ENCODE measurements at places on chromosomes 4 and X. TPM values are rescaled to one million over a fixed set of nuclear protein-coding genes. Genes with fewer than 3 reads are reported as not detected.

NAT8L gene
- total RNA-seq, result 0.33 TPM

ABHD18 gene
- 15.3 TPM for total RNA-seq

GRCh38 chrX:47558436-47558835 lies 2.6 kb upstream of the ARAF start:
- no peaks in the 10 kb centered on the region for H3K27me3 ChIP-seq
- DNase-seq, result no peak
- H3K4me1 ChIP-seq, result peaks cover 22% of the 10 kb centered on the region
- H3K4me3 ChIP-seq, result no peak overlapping the region
- no peak overlapping the region for H3K27ac ChIP-seq

DNA sequence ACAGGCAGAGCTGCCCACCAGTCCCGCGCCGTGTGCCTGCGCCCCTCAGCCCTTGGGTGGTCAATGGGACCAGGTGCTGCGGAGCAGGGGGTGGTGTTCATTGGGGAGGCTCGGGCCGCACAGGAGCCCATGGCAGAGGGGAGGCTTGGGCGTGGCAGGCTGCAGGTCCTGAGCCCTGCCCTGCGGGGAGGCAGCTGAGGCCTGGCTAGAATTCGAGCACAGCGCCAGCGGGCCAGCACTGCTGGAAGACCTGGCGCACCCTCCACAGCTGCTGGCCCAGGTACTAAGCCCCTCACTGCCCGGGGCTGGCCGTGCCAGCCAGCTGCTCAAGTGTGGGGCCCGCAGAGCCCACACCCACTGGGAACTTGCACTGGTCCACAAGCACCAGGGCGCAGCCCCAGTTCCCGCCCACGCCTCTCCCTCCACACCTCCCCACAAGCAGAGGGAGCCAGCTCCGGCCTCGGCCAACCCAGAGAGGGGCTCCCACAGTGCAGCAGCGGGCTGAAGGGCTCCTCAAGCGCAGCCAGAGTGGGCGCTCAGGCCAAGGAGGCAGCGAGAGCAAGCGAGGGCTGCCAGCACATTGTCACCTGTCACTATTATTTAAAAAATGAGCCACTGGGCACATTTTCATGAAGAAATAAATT lies 645.8 kb downstream of the CENPC start:
- no peak for DNase-seq
- no peaks in the 10 kb centered on the region for H3K27me3 ChIP-seq
- no peak overlapping the region for H3K4me3 ChIP-seq
- no peaks in the 10 kb centered on the region for H3K36me3 ChIP-seq

DNA sequence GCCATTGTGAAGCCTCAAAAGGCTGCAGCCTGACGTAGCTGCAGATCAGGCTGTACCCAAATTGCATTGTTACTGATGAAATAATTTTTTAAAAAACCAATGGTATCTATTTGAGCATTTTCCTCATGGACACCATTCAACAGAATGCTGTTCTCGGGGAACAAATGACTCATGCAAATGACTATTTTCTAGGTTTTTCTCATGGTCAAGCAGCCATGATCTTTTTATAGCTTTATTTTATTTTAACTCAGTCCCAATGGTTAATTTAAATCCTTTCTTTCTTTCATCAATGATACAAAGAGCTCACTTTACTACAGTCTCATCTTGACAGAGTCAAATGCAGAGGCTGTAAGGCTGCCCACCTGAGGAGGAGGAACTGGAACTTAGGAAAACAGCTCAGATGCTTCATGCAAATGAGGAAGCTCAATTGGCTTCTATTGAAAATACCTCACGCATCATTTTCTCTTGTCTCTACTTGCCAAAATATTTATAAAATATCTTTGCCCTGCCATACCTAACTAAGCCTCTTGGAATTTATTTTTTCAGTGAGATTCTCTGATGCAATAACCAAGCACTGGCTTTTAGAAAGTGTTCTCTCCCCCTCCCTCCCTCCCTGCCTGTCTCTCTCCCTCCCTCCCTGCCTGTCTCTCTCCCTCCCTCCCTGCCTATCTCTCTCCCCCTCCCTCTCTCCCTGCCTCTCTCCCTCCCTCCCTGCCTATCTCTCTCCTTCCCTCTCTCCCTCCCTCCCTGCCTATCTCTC lies 81.0 kb downstream of the SORBS2 start:
- DNase-seq, result no peak
- no peaks in the 10 kb centered on the region for H3K27me3 ChIP-seq
- peaks cover 25% of the 10 kb centered on the region for H3K36me3 ChIP-seq

DNA sequence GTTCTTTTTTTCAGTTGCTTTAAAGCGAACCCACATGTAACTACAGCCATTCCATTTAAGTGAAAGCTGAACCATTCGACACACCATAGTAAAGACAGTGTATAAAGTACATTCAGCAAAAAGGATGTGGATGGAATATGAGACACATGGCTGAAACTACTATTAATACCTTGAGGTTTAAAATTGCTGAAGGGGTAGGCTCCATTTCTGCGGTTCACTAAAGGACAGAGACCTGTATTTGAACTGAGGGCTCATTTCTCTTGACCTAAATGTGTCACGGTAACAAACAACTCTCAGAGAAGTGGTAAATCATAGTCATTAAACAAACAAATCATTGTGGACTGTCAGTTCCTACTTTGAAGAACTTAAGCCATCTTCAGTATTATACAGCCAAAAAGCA lies 1085.6 kb upstream of the TENM3 start:
- H3K4me3 ChIP-seq, result no peak overlapping the region
- H3K27me3 ChIP-seq, result no peaks in the 10 kb centered on the region
- H3K27ac ChIP-seq, result no peak overlapping the region
- no peaks in the 10 kb centered on the region for H3K4me1 ChIP-seq

DNA sequence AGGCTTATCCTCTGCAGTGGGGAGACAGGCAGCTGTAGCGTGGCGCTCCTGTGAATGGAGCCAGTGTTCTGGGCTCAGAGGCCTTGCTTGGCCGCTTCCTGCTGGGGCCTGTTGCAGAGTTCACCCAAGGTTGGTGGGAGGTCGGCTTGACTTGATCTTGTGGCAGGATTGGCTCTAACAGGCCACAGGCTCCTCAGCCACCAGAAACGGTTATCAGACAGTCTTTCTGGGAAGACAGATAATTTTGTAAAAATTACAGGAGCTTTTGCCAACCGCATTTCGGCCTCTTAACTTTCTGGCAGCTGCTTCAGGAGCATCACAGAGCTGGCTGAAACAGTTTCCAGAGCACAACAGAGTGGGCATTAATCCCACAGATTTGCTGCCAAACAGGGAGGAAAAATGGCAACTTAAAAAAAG lies 66.4 kb downstream of the DIPK2B start:
- peak; percentile 61 for DNase-seq
- H3K27ac ChIP-seq, result peak overlapping the region; percentile 27
- H3K4me3 ChIP-seq, result no peak overlapping the region
- no peaks in the 10 kb centered on the region for H3K27me3 ChIP-seq
- H3K36me3 ChIP-seq, result no peaks in the 10 kb centered on the region

DNA sequence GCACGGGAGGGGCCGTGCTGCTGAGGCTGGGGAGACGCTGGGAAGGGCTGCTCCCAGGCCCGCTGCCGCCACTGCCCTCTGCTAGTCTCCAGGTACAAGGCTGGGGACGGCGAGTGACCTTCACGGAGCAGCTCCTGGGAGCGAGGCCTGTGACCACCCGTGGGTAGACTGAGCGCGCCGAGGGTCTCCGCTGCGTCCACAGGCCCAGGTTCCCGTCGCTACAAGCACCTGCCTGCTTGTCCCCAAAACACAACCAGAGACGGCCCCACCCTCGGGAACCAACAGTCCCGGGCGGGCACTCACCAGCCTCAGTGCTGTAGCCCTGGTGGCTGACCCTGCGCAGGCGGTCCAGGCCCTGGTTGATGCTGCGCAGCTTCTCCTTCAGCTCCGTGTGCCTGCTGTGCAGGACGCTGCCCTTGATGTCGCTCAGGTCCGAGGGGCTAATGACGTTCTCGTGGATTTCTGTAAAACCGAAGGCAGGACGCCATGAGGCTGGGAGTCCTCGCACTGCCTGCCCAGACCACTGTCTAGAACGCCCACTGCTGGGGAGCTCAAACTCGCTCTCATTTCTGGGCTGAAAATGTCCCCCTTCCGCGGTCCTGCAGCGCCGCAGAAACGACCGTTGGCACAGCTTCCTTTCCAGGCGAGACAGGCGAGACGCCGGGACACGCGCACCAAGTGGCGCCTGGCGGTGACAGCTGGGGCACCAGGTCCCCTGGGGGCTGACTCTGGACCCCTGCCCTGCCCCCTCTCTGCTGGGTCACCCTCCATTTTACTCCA lies 14.3 kb downstream of the LRPAP1 start:
- no peak overlapping the region for H3K4me3 ChIP-seq
- peaks cover 96% of the 10 kb centered on the region for H3K36me3 ChIP-seq
- no peaks in the 10 kb centered on the region for H3K27me3 ChIP-seq
- no peak for DNase-seq
- no peak overlapping the region for H3K27ac ChIP-seq

DNA sequence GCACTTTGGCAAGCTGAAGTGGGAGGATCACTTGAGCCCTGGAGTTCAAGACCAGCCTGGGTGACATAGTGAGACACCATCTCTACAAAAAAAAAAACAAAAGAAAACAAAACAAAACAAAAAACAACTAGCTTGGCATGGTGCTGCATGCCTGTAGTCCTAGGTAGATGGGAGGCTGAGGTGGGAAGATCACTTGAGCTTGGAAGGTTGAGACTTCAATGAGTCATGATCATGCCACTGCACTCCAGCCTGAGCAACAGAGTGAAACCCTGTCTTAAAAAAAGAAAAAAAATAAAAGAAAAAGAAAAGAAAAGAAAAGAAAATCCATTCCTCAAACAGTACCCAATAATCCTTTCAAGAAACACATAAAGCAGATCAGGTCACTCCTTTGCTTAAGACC lies 14.9 kb upstream of the ERCC6L start:
- peaks cover 9% of the 10 kb centered on the region for H3K27me3 ChIP-seq
- no peaks in the 10 kb centered on the region for H3K36me3 ChIP-seq
- H3K27ac ChIP-seq, result no peak overlapping the region
- H3K4me3 ChIP-seq, result no peak overlapping the region
- no peaks in the 10 kb centered on the region for H3K4me1 ChIP-seq
- DNase-seq, result no peak
